HT1080 (cell line): ENCODE measurements at places on chromosomes 1 and 21. TPM values are rescaled to one million over a fixed set of nuclear protein-coding genes. Genes with fewer than 3 reads are reported as not detected.

DNA sequence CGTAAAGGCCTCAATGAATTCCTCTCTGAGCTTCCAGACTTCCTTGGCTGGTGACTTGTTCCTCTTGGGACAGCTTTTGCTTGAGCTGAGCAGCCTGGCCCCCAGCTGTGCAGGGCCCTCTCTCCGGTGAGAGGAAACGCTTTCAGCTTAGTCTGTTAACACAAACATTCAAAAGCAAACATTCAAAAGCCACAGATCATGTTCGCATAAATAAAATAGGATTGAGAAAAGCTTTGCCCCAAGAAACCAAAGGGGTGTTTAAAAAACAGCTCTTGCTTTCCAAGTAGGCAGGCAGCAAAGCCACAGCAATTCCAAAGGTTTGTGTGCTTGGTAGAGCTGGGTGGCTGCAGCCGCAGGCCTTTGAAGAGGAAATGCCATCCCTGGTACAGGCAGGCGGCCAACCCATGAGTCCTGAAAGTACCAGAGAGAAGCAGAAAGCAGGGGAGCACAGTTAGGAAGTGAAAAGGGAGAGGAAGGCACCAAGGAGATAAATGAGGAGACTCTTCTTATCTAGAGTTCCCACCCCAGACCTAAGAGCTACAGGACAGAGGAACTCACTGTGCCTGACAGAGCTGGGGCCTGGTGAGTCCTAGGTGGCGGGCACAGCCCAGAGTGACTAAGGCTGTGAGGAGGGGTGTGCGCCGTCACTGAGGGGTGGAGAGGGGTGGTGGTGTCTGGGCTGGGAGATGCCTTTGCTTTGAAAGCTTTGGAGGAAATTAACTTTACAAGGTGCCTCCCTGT lies 48.4 kb downstream of the CCN1 start:
- peak; percentile 94 for DNase-seq

- peak; percentile 75 for DNase-seq
Observed at GRCh38 chr21:27700974-27701614, 734.2 kb upstream of the ADAMTS5 start.

- no peak for DNase-seq
Observed at GRCh38 chr1:208682664-208683013, 438.5 kb upstream of the PLXNA2 start.

DNA sequence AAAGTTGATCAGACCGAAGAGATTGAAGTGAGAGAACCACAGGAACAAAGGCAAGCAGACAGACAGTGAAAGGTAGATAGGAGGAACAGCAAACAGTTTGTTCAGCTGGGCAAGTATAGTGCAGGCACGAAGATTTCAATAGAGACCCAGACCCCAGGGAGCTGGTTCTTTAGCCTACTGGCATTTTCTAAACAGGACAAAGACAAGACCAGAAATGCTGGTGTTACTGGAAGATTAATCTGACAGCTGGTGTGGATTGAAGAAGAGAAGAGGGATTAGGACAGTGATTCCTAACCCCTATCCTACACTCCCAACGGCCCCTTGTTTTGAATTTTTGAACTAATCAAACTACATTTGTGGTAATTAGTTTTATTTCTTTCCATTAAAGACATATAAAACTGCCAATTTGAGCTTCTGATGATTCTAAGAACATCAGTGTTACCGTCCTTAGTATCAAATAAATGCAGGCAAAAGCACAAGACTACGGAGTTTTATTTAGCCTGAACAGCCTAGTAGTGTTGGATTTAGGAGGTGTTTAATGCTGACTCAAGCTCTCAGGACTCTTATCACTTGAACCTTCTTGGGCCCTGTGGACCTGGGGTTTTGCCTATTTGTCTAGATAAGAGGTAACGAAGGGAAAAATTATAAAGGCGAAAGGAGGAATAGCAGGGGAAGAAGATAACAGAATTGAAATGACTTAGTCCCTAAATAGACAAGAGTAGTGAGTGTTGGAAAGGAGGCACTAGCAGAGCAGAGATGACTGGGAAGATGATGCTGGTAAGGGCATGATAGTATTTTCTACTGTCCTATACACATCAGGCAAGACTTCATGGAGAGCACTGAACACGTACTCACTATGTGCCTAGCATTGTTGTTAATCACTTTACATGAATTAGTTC lies 2.0 kb downstream of the NPL start:
- DNase-seq = no peak

DNA sequence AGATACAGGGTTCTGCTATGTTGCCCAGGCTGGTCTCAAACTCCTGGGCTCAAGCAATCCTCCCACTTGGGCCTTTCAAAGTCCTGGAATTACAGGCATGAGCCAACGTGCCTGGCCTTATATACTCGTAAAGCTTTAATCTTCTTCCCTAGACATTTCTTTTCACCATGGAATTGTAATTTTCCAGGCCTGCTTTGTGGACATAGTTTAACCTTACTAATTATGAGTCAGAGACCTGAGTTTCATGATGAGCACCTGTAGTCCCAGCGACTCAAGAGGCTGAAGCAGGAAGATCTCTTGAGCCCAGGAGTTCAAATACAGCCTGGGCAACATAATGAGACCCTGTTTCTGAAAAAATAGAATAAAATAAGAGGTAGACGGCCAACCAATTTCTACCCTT lies 12.3 kb downstream of the PATJ start:
- DNase-seq = peak; percentile 28

DNA sequence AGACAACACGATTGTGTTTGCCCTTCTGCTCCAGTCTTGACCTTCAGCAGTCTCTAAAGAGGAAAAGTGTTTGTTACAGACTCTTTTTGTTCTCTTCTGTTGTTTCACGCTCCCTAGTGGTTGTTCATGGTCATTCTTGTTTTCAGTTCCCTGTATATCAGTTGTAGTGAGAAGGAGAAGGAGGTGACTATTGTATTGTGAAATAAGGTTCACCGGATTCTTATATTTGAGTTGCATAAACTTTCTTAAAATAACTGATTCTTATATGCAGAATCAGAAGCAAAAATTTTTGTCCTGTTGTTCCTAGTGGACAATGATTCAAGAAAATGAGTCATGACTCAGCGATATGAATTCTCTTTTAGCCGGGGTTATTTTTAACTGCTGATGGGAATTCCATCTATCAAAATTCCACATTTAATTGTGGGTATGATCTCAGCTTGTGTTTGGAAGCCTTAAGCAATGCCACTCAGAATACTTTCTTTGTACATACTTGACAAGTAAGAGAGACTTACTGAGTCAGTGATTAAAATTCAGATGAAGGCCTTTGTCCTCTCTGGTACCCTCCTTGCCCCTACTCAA lies 152.2 kb downstream of the CLEC20A start:
- peak; percentile 80 for DNase-seq

DNA sequence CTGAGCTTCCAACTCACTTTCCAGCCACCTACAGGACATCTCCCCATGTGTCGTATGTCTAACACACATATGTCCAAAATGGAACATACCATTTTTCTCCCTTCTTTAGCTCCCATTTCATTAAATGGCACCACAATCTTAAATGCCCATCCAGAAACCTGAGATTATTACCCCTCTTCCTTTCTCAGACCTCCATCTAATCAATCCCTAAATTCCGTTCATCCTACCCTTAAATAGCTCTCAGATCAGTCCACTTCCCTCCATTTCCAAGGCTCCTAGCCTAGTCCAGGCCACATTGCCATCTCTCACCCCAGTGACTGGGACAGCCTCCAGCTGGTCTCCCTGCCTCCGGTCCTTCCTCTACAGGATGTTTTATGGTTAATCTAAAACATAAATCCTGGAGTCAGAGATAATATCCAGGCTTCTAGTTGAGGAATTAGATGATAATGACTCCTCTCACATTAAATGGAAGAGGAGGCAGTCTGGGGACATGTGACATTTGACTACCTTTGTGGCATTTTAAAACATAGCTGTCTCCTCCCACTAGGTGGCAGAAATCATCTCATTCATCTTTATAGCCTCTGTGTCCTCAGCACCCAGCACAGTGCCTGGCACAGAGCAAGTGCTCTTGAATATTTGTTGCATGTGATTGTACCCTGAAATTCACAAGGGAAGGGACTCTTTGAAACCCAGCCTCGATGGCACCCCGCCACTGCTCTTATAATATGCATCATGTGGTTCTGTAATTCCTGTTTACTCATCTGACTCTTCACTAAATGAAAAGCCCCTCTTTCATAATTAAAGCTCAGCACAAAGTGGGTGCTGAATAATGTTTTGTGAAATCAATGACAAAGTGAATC lies 102.3 kb downstream of the TMEM53 start:
- DNase-seq = no peak

GRCh38 chr1:39317910-39318633 lies 113.6 kb downstream of the MACF1 start:
- DNase-seq = peak; percentile 62

DNA sequence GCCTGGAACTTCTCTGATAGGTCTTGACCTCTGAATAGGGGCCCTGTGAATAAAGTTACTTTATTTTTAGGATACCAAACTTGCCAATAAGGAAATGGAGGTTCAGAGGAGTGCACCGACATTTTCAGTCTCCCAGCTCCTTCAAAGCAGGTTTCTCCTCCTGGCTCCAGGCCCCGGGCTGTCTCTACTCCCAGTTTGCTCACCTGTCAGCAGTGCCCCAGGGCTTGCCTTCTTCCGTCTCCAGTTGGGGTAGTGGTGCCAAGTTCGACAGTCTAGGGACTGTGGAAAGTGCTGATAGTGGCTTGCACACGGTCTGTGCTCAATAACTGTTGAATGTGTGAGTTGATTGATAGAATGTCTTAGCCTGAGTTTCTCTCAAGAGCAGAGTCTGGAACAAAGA lies 149.2 kb downstream of the ACTL8 start:
- DNase-seq = no peak

- no peak for DNase-seq
Observed at GRCh38 chr1:101190441-101190840, 46.4 kb upstream of the S1PR1 start.

DNA sequence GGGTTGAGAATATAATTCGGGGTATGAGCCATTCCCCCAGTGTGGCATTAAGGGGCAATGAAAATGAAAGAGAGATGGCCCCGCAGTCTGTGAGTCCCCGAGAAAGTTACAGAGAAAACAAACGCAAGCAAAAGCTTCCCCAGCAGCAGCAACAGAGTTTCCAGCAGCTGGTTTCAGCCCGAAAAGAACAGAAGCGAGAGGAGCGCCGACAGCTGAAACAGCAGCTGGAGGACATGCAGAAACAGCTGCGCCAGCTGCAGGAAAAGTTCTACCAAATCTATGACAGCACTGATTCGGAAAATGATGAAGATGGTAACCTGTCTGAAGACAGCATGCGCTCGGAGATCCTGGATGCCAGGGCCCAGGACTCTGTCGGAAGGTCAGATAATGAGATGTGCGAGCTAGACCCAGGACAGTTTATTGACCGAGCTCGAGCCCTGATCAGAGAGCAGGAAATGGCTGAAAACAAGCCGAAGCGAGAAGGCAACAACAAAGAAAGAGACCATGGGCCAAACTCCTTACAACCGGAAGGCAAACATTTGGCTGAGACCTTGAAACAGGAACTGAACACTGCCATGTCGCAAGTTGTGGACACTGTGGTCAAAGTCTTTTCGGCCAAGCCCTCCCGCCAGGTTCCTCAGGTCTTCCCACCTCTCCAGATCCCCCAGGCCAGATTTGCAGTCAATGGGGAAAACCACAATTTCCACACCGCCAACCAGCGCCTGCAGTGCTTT lies 9.4 kb downstream of the PROX1 start:
- DNase-seq = no peak

DNA sequence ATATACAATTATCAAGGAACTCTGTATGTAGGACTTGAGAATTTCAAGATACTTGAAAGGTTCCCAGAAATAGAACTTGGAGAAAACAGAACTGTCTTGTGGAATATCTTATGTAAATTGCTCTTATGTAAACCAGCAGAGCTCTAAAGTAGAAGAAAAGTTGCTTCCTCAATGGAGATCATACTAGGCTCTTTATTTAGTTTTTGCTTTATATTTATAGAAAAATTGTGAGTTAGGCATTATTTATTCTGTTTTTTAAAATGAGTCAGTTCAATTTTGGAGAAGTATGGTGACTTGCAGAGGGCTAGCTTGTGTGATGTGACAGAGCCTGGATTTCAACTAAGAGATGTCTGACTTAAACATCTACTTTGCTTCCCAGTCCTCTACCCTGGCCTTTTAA lies 40.4 kb downstream of the ATP6V1G3 start:
- DNase-seq = no peak

DNA sequence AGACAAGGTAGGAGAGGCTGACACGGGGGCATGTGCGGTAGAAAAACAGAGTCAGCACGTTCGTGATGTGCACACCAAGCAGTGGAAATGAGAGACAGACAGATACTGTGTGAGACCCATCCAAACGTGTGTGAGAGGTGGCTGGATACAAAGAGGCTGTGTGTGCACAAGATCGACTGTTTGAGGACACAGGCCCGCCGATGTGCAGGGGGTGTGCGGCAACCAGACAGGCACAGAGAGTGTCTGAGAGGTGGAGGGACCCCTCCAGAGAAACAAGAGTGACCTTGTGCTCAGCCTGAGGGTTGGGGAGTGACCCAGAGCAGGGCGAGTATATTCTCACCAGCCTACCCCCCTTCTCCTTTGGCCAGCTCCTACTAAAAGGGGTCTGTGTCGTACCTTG lies 97.8 kb upstream of the IPO9 start:
- no peak for DNase-seq

GRCh38 chr1:117261424-117261785 lies 50.7 kb upstream of the VTCN1 start:
- DNase-seq = no peak

GRCh38 chr1:201982082-201982622 lies 296 bp upstream of the RNPEP start:
- no peak for DNase-seq

DNA sequence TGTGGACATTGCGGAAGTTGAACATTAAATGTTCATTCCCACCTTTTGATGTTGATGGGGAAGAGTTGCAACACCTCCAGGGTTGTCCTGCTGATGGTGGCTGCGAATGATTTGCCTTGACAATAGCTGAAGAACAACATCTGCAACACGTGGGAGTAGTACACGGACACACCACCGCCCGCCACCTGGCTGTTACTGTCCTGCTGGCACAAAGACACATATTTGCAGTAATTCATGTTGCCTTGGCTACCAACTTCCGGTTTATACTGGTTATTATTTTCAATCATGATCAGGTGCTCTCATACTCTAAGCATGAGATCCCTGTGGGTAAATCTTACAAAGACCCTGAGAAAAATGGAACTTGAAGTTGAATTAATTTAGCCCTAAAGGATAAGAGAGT lies 55.2 kb downstream of the UBR4 start:
- DNase-seq = no peak

DNA sequence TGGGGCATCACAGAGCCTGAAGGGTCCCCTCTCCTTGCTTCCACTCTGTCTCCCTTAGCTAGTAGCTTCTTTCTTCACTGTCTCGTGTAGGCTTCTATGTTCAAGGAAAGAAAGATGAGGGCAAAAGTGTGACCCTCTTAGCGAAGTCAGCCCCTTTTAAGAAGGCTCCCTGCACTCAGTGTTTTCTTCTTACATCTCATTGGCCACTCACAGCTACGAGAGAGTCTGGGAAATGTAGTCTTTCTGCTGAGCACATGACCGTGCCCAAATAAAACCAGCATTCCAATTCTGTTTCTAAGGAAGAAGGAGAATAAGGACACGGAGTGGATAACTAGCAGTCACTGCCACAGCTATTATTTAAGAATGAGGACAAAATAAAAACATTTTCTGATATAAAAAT lies 104.9 kb upstream of the TNR start:
- no peak for DNase-seq

Gene S1PR1
- total RNA-seq = 13.7 and 15.5 TPM in 2 replicates

Gene MKNK1
- 13.0 and 16.9 TPM in 2 replicates for total RNA-seq

Gene EXO1
- 48.0 and 50.1 TPM in 2 replicates for total RNA-seq

Gene CA6
- total RNA-seq = not detected in 2 replicates

Gene MCOLN3
- 3.7 and 4.1 TPM in 2 replicates for total RNA-seq

Gene ERICH3
- 0.05 TPM in 1 of 2 replicates, not detected in the other for total RNA-seq

Gene ALG6
- 10.3 and 16.0 TPM in 2 replicates for total RNA-seq

Gene PM20D1
- total RNA-seq = not detected in 2 replicates

Gene LCE7A
- not detected in 2 replicates for total RNA-seq

Gene IL19
- total RNA-seq = 0.57 TPM in 1 of 2 replicates, not detected in the other

Gene KPRP
- not detected in 2 replicates for total RNA-seq
